ENCODE measurements at places on chromosomes 4 and X.

DNA sequence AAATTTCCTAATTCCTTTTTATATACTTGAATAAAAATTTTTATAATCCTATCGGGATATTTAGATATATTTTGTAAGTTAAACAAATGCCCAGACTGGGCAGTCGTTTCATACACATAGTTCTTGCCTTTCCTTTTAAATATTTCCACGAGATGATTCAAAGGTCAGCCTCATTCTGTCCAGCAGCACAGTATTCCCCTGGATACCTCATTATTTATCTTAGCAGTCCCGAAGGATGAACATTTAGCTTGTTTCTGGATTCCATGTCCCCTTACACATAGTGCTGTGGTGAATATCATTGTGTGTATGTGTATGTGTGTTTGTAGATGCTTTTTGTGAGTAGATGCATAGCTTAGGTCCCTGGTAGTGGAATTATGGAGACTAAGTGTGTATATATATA, 38.3 kb downstream of the RAPGEF2 start:
- no peak for DNase-seq
- H3K27ac ChIP-seq, result no peak overlapping the region
- H3K36me3 ChIP-seq, result peaks cover 3% of the 10 kb centered on the region
- H3K27me3 ChIP-seq, result no peaks in the 10 kb centered on the region

- no peaks in the 10 kb centered on the region for H3K4me1 ChIP-seq
- H3K4me3 ChIP-seq, result no peak overlapping the region
- H3K27ac ChIP-seq, result no peak overlapping the region
- no peak for DNase-seq
- no peaks in the 10 kb centered on the region for H3K36me3 ChIP-seq
Observed at GRCh38 chr4:138675685-138676084, 339.9 kb upstream of the NOCT start.

GRCh38 chrX:103585411-103586313, at the start of gene TCEAL4:
TSS of gene TCEAL4 (plus strand) at chrX:103585515. CDS start at chrX:103586676, 1,161 bp downstream.
- H3K27ac ChIP-seq, result no peak within 1 kb of the TSS
- no peak for DNase-seq
- peaks cover 13% of the 10 kb centered on the region for H3K27me3 ChIP-seq
- peak within 1 kb of the TSS; percentile 74 for H3K4me3 ChIP-seq
- H3K36me3 ChIP-seq, result no peaks in the 10 kb centered on the region

- no peaks in the 10 kb centered on the region for H3K4me1 ChIP-seq
- no peak for DNase-seq
- H3K4me3 ChIP-seq, result no peak overlapping the region
- H3K36me3 ChIP-seq, result no peaks in the 10 kb centered on the region
- no peaks in the 10 kb centered on the region for H3K27me3 ChIP-seq
Observed at GRCh38 chr4:69497886-69498395, 2.2 kb upstream of the UGT2B4 start.

DNA sequence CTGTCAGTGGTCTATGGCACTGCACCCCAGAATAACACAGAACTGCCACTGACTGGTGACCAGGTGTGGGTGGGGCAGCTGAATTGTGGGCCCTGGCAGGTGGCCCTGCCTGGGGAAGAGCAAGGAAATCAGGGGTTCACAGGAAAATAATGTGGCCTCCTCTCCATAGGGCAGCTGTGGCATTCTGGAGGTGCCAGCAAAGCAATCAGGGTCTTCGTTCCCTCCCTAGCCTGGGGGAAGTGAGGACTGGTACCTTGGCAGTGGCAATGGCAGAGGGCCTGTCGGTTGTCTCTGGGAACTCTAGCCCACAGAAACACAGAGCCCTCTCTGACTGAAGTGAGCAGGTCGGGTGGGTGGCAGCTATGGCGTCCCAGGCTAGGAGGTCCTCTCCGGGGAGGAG, 223.0 kb downstream of the GRIA2 start:
- H3K27ac ChIP-seq, result no peak overlapping the region
- H3K27me3 ChIP-seq, result no peaks in the 10 kb centered on the region
- H3K4me3 ChIP-seq, result no peak overlapping the region
- no peaks in the 10 kb centered on the region for H3K36me3 ChIP-seq
- DNase-seq, result no peak

DNA sequence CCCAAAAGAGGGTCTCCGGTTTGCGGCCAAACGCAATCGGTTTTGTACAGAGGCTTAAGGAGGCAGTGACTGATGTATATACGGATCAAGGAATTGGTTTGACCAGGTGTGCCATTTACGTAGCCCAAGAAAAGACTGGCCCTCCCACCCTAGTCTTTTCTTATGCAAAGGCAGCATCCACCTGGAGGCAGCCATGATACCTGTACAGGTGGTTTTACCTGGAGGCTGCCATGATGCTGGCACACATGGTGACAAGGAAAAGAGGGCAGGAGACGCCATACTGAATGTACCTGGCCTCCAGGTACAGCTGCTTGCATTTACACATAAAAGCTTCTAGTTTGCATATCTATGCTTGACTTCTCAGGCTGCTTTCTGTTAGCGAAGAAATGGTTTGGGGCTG, 917.7 kb upstream of the INTU start:
- no peak for DNase-seq
- H3K27ac ChIP-seq, result no peak overlapping the region
- H3K4me1 ChIP-seq, result no peaks in the 10 kb centered on the region
- no peaks in the 10 kb centered on the region for H3K27me3 ChIP-seq

GRCh38 chr4:182643801-182644682, 273.1 kb downstream of the DCTD start:
- H3K4me1 ChIP-seq, result no peaks in the 10 kb centered on the region
- H3K27me3 ChIP-seq, result no peaks in the 10 kb centered on the region
- H3K36me3 ChIP-seq, result no peaks in the 10 kb centered on the region
- no peak overlapping the region for H3K27ac ChIP-seq
- no peak for DNase-seq

DNA sequence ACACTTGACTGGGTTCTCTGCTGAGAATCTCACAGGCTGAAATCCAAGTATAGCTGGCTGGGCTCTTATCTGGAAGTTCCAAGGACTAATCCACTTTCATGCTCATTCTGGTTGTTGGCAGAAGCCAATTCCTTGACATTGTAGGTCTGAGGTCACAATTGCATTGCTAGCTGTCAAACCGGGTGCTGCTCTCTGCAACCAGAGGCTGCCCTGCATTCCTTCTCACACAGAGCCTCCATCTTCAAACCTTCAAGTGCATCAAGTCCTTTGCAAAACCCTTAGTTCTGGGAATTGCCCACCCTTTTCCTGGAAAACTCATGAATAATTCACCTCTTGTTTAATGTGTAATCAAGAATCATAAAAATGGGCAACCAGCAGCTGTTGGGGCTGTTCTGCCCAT, 404.2 kb downstream of the KCNIP4 start:
- H3K27ac ChIP-seq, result no peak overlapping the region
- H3K4me1 ChIP-seq, result no peaks in the 10 kb centered on the region
- no peak for DNase-seq
- H3K4me3 ChIP-seq, result no peak overlapping the region
- H3K36me3 ChIP-seq, result no peaks in the 10 kb centered on the region

- no peaks in the 10 kb centered on the region for H3K4me1 ChIP-seq
- no peaks in the 10 kb centered on the region for H3K36me3 ChIP-seq
- DNase-seq, result no peak
- no peak overlapping the region for H3K4me3 ChIP-seq
- H3K27me3 ChIP-seq, result peaks cover 6% of the 10 kb centered on the region
Observed at GRCh38 chr4:53671757-53672156, 80.5 kb upstream of the LNX1 start.

GRCh38 chr4:98617358-98618047, 40.9 kb downstream of the TSPAN5 start:
- H3K4me1 ChIP-seq, result peaks cover 22% of the 10 kb centered on the region
- H3K27ac ChIP-seq, result no peak overlapping the region
- no peaks in the 10 kb centered on the region for H3K27me3 ChIP-seq
- peaks cover 4% of the 10 kb centered on the region for H3K36me3 ChIP-seq

DNA sequence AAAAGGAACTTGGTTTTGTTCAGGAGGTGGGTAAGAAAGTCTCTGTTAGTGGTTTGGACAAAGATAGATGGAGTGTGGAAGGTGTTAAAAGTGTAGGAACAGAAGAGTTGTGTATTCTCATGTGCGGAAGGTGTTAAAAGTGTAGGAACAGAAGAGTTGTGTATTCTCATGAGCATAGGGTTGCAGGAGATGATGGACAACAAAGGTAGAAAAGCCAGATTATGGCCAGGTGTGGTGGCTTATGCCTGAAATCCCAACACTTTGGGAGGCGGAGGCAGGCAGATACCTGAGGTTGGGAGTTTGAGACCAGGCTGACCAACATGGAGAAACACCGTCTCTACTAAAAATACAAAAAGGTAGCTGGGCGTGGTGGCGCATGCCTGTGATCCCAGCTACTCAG, 2.5 kb downstream of the RPL34 start:
- peak overlapping the region; percentile 49 for H3K4me3 ChIP-seq
- peaks cover 45% of the 10 kb centered on the region for H3K4me1 ChIP-seq
- H3K36me3 ChIP-seq, result peaks cover 55% of the 10 kb centered on the region
- H3K27me3 ChIP-seq, result no peaks in the 10 kb centered on the region
- peak overlapping the region; percentile 56 for H3K27ac ChIP-seq

Data from activated CD8-positive, alpha-beta memory T cell treated with anti-CD3 and anti-CD28 coated beads, Interleukin-2, amount 10 ng/mL, durations not matched to agents 7 days and 5 days (primary cell).